ENCODE measurements at places on chromosomes 4 and X. TPM values are rescaled to one million over a fixed set of nuclear protein-coding genes. Genes with fewer than 3 reads are reported as not detected.
A peak's percentile ranks its signal among the peaks of the same experiment; 100 is the strongest.

SH2D1A gene
- total RNA-seq: not detected

BEND4 gene
- 45.4 TPM for total RNA-seq

UGT2B11 gene
- total RNA-seq: not detected

PRSS12 gene
- 7.1 TPM for total RNA-seq

UGT2B17 gene
- total RNA-seq: not detected

RBMXL3 gene
- total RNA-seq: not detected

ENPEP gene
- total RNA-seq: 0.61 TPM

SCD5 gene
- 0.88 TPM for total RNA-seq

FRG2 gene
- total RNA-seq: not detected

- no peak for DNase-seq
Observed at GRCh38 chr4:78298618-78299017, 241.5 kb downstream of the FRAS1 start.

- DNase-seq: peak; percentile 37
Observed at GRCh38 chr4:7398104-7398423, 36.7 kb downstream of the PSAPL1 start.

DNA sequence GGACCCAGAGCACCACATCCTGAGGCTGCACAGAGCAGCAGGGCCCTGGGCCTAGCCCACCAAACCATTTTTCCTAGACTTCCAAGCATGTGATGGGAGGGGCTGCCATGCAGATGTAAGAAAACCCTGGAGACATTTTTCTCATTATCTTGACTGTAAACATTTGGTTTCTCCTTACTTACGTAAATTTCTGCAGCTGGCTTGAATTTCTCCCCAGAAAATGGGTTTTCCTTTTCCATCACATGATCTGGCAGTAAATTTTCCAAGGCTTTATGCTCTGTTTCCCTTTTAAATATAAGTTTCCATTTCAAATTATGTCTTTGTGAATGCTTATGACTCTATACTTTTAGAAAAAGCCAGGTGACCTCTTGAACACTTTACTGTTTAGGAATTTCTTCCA is 945.9 kb upstream of the NDST4 start:
- no peak for DNase-seq

- no peak for DNase-seq
Observed at GRCh38 chr4:23973308-23973855, 83.5 kb upstream of the PPARGC1A start.

- no peak for DNase-seq
Observed at GRCh38 chrX:19836337-19836736, 51.1 kb downstream of the SH3KBP1 start.

DNA sequence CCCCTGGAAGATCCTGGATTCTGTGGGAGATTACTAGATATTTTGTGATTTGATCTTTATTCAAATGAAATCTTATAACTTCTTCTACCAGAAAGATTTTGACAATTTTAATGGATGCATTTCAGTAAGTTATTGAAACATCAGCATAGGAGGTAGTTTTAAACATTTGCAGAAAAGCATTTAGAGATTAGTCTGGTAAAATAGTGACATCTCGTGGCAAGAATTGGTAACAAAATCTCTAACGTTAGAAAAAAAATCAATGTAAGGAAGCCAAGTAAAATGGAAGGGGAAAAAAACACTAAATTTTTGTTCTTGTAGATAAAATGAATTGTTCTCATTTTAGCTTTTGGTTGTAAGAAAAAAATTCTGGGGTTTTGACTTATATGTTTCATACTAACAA is 73.3 kb downstream of the TASL start:
- DNase-seq: no peak

DNA sequence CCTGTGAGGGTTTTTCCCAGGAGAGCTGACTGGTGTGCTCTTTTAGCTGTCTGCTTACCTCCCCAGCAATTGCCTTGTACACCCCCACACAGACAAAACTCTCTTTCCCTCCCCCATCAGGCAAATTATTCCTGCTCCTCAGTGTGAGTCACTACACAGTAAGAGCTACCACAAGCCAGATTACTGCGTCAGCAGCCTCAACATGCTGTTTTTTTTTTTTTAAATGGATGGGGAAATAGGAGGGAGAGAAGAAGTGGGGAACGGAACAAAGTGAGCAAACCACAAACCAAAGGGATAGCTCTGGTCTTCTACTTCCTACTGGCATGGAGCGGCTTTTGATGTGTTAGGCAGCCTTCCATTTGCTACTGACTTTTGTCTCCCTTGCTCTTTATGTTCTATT is 107.5 kb upstream of the ACSL4 start:
- DNase-seq: no peak

DNA sequence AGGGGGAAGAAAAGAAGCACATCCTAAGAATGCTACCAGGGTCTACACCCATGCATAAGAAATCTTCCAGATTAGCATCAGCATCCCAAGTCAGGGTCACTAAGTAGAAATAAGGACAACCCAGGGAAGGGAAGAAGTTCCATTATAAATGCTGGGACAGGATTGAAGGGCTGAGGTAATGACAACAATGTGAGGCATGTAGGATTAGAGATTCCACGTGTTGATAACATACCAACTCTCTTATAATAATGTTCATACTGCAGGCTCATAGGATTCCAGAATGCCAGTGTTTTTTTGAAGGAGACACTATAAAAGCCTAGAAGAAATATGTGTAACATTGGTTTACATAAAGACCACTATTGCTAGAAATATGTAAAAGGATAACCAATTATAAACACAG is 201.2 kb downstream of the MID1IP1 start:
- DNase-seq: no peak

DNA sequence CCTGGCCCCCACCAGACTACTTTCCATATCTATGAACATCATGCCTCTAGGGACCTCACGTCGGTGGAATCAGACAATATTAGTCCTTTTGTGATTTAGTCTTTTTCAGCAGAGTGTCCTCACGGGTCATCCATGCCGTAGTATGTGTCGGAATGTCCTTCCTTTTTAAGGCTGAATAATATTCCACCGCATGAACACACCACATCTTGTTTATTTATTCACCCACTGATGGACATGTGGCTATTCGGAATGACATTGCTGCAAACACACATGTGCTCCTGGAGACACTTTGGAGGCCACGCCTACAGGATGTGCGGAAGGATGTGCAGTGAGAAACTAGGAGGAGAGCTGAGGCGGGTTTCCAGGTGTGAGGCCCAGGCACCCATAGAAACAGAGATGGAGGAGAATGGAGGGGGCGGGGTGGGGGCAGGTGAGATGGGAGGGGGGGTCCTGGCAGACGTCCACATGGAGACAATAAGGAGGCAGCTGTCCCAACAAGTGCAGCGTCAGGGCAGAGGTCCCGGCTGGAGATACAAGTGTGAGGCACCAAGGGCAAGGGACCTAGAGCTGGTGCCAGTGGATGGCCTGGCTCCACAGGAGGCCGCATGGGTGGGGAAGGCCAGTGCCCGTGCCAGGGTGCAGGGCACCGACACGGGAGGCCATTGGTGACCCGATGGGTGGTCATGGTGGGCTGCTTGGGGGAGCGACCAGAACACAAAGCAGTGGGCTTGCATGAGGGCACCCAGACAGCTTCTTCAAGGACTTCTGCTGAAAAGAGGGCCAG is 20.7 kb downstream of the ZFYVE28 start:
- DNase-seq: no peak

- no peak for DNase-seq
Observed at GRCh38 chr4:138835832-138836533, 179.6 kb upstream of the NOCT start.

- no peak for DNase-seq
Observed at GRCh38 chr4:136575146-136575545, 957.1 kb downstream of the PCDH18 start.

- no peak for DNase-seq
Observed at GRCh38 chrX:13168269-13168668, 123.8 kb upstream of the FAM9C start.

- DNase-seq: no peak
Observed at GRCh38 chr4:17526695-17527477, 11.9 kb downstream of the CLRN2 start.

GRCh38 chr4:3203971-3204431 is 45.0 kb upstream of the MSANTD1 start:
- DNase-seq: no peak

DNA sequence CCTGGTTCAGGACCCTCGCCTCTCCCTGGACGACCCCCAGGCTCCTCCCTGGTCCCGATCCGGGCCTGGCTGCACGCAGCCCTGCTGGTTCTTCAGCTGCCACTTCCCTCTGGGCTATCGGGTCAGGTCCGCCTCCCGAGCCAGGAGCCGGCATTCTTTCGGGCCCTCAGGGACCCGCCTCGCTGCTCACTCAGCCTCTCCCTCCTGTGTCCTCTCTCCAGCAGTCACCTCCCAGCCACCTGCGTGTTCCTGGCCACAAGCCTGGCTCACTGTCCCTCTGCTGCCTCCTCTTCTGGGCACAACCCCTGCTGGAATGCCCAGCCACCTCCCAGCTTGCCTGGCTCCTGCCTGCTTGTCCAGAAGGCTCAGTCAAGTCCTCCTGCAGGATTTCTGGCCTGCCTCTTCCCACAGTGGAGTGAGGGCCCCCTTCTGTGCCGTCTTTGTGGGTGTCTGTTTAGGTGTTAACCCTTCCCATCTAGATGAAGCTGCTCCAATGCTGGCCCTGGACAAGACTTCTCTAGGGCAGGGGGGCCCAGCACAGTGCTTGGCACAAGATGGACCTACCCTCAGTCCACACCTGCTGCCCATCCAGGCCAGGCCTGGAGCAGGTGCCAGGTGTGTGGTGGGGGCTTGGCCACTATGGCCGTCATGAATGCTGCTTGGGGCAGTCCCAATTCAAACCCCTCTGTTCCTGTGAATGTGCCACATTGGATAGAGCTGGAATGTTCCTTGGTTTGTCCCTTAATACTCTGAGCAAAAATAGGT is 2.2 kb downstream of the WFS1 start:
- DNase-seq: no peak

GRCh38 chrX:42093756-42094155 is 170.4 kb upstream of the CASK start:
- no peak for DNase-seq

DNA sequence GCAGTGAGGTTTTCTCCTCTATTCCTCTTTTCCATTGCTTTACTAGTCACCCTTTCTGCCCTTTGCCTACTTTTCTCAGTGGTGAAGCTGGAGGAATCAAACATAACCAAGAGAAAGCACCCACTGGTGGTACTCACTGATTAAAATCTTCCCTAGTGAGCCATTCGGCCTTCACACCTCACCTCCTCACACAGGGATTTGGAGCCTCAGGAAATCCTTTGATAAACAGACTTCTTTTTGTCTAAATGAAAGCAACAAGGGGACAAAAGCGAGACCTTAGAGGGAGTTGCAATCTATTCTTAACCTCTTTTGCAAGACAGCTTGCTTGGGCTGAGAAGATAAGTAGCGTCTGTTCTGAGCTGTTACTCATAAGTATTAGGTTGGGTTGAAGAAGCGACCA is 572.6 kb downstream of the ZNF674 start:
- DNase-seq: no peak

DNA sequence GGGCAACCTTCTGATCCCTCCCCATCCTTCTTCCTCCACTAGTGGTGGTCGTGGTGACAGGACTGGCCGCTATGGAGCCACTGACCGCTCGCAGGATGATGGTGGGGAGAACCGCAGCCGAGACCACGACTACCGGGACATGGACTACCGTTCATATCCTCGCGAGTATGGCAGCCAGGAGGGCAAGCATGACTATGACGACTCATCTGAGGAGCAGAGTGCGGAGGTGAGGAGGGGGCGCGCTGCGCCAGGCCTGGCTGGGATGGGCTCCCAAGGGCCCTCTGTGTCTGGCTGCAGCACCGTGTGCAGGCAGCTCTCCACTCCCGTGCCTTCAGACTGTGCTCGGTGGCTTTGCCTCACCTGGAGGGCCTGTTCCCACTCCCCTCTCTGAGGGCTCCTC is 24.3 kb downstream of the RBM10 start:
- DNase-seq: no peak

- no peak for DNase-seq
Observed at GRCh38 chr4:165208741-165209388, 1.5 kb downstream of the KLHL2 start.

- no peak for DNase-seq
Observed at GRCh38 chr4:25760518-25761157, 102.2 kb downstream of the SEL1L3 start.

- no peak for DNase-seq
Observed at GRCh38 chr4:109557433-109557832, 2.6 kb upstream of the MCUB start.

- no peak for DNase-seq
Observed at GRCh38 chr4:183348136-183348535, 25.9 kb upstream of the CLDN24 start.

DNA sequence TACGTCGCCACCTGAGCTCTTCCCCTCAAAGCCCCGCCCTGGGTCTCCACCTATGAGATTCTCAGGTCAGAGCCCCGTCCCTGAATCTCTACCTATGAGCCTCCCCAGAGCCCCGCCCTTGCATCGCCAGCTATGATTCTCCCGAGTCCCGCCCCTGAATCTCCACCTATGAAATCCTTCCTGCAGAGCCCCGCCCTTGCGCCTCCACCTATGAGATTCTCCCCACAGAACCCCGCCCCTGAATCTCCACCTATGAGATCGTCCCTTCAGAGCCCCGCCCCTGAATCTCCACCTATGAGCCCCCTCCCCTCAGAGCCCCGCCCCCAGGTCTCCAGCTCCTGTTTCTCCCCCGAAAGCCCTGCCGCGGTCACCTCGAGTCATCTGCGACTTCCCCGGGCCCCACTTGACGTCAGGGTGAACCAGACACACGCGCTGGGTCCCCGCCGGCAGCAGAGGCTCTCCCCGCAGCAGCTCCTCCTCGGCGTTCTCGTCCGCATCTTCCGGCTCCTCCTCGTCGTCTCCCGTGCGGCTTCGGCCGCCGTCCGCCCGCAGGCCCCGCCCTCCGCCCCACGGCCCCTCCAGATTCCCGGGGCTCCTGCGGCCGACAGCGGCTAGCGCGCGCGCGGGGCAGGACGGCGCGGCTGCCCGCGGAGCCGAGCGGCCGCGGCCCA is 393 bp downstream of the GTPBP6 start:
- peak; percentile 99 for DNase-seq

GRCh38 chr4:96170198-96170597 is 330.3 kb downstream of the PDHA2 start:
- DNase-seq: peak; percentile 58

DNA sequence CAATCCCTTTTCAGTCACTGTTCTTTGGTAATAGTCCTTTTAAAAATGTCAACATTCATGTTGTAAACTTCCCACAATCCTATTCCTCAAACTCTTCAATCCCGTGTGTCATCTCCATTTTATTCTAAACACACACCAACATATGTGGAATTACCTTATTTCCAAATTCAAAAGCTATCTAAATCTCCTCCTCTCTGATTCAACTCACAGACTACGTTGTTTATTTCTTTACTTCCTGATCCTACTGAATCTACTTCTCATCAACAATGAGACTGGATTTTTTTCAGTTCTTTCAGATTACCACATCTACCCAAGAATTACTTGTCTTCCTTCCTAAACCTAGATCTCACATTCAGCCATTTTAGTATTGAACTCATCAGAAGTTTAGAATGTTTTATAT is 188.2 kb downstream of the GABRB1 start:
- DNase-seq: no peak

- DNase-seq: peak; percentile 29
Observed at GRCh38 chr4:108762559-108763225, at the start of gene ETNPPL. TSS of gene ETNPPL (minus strand) at chr4:108763053. CDS start at chr4:108762898, 155 bp downstream.
